ENCODE measurements at places on chromosomes 2 and 18. TPM values are rescaled to one million over a fixed set of nuclear protein-coding genes. Genes with fewer than 3 reads are reported as not detected.

The AMER3 gene
- not detected for total RNA-seq

The FHOD3 gene
- total RNA-seq = 22.3 TPM

The ABCG5 gene
- not detected for total RNA-seq

The TOGARAM2 gene
- total RNA-seq = 0.17 TPM

The THSD7B gene
- total RNA-seq = not detected

The RNU2-63P gene
- total RNA-seq = not detected

The EML6 gene
- total RNA-seq = 0.66 TPM

The RESP18 gene
- not detected for total RNA-seq

The EML4 gene
- 74.6 TPM for total RNA-seq
